Ascending aorta (tissue), 2 donors: ENCODE measurements at places on chromosomes 3 and 15. TPM values are rescaled to one million over a fixed set of nuclear protein-coding genes. Genes with fewer than 3 reads are reported as not detected.
A peak's percentile ranks its signal among the peaks of the same experiment; 100 is the strongest.

GRIP2 gene
- 0.21 TPM for total RNA-seq

RTP1 gene
- total RNA-seq, result not detected

COL7A1 gene
- total RNA-seq, result 22.2 TPM

ROBO1 gene
- total RNA-seq, result 13.4 TPM

VGLL3 gene
- 138 TPM for total RNA-seq

CRABP1 gene
- not detected for total RNA-seq

RARB gene
- 52.7 TPM for total RNA-seq

SEC61A1 gene
- 193 TPM for total RNA-seq

UBE2E1 gene
- total RNA-seq, result 74.6 TPM

EXD1 gene
- not detected for total RNA-seq

TNNC1 gene
- total RNA-seq, result 68.6 TPM

UCN2 gene
- not detected for total RNA-seq

SAMD7 gene
- not detected for total RNA-seq

ERICH6 gene
- total RNA-seq, result not detected

SLC51A gene
- not detected for total RNA-seq

GRCh38 chr3:143885780-143886427, 37.6 kb upstream of the SLC9A9 start:
- no peak overlapping the region for H3K4me3 ChIP-seq
- H3K36me3 ChIP-seq, result no peaks in the 10 kb centered on the region
- H3K4me1 ChIP-seq, result no peaks in the 10 kb centered on the region
- H3K27ac ChIP-seq, result no peak overlapping the region

DNA sequence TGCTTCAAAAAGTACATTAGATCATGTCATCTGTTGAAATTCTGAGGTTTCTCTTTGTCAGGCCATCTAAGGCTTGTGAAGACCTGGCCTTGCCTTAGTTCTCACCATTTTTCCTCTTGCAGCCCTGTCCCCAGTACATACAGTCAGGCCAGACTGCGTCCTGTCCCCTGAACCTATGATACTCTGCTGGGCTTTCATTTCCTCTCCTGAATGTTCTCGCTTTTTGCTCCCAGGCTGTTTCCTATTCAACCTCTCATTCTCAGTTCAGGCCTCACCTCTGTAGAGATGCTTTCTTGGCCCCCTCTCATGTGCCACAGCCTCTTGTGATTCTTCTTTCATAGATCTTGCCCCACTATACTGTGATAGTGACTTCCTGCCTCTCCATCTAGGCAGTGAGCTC, 648.8 kb upstream of the KCNMB2 start:
- no peak overlapping the region for H3K4me3 ChIP-seq
- peak overlapping the region; percentile 70 for H3K27ac ChIP-seq
- H3K27me3 ChIP-seq, result no peaks in the 10 kb centered on the region
- H3K36me3 ChIP-seq, result no peaks in the 10 kb centered on the region
- DNase-seq, result no peak
- H3K4me1 ChIP-seq, result no peaks in the 10 kb centered on the region

GRCh38 chr3:156216216-156216615, 95.8 kb downstream of the KCNAB1 start:
- DNase-seq, result no peak
- no peaks in the 10 kb centered on the region for H3K4me1 ChIP-seq
- no peak overlapping the region for H3K4me3 ChIP-seq
- H3K27ac ChIP-seq, result no peak overlapping the region

DNA sequence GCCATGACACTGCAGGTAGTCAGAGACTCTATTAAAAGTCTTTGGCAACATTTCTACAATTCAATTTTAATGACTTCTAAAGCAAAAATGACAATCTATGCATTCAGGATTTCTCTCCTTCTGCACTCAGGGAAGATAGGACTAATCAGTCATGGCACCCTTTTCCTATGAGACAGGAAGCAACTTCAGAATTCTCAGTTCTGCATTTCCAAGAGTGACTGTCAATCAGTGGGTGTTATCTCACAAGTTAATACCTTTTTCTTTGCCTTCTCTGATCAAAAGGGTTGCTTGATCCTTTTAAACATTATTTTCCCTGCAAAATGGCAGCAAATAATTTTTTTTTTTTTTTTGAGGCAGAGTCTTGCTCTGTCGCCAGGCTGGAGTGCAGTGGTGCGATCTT, 7.8 kb upstream of the ICE2 start:
- H3K4me3 ChIP-seq, result no peak overlapping the region
- H3K4me1 ChIP-seq, result no peaks in the 10 kb centered on the region
- no peak overlapping the region for H3K27ac ChIP-seq
- H3K36me3 ChIP-seq, result no peaks in the 10 kb centered on the region

GRCh38 chr3:45597581-45597980, 3.0 kb downstream of the LIMD1 start:
- no peaks in the 10 kb centered on the region for H3K27me3 ChIP-seq
- peak overlapping the region; percentile 96 for H3K27ac ChIP-seq
- no peak overlapping the region for H3K4me3 ChIP-seq
- no peaks in the 10 kb centered on the region for H3K36me3 ChIP-seq

GRCh38 chr15:66095871-66096687, 157.5 kb downstream of the MEGF11 start:
- no peak overlapping the region for H3K27ac ChIP-seq
- no peaks in the 10 kb centered on the region for H3K4me1 ChIP-seq
- no peaks in the 10 kb centered on the region for H3K36me3 ChIP-seq
- DNase-seq, result no peak
- no peak overlapping the region for H3K4me3 ChIP-seq
- no peaks in the 10 kb centered on the region for H3K27me3 ChIP-seq

GRCh38 chr3:81289676-81290075, 471.8 kb downstream of the GBE1 start:
- no peak overlapping the region for H3K4me3 ChIP-seq
- no peaks in the 10 kb centered on the region for H3K27me3 ChIP-seq
- no peak for DNase-seq

- H3K27me3 ChIP-seq, result no peaks in the 10 kb centered on the region
- peaks cover 4% of the 10 kb centered on the region for H3K4me1 ChIP-seq
- no peak overlapping the region for H3K4me3 ChIP-seq
- no peak overlapping the region for H3K27ac ChIP-seq
- no peaks in the 10 kb centered on the region for H3K36me3 ChIP-seq
- no peak for DNase-seq
Measured at GRCh38 chr15:81299156-81299555, 24.8 kb downstream of the STARD5 start.

GRCh38 chr3:134087060-134087974, 57.6 kb upstream of the SLCO2A1 start:
- H3K4me3 ChIP-seq, result no peak overlapping the region
- no peaks in the 10 kb centered on the region for H3K27me3 ChIP-seq
- H3K27ac ChIP-seq, result no peak overlapping the region
- H3K36me3 ChIP-seq, result no peaks in the 10 kb centered on the region

GRCh38 chr3:101828691-101829436, 20.4 kb upstream of the NFKBIZ start:
- no peaks in the 10 kb centered on the region for H3K36me3 ChIP-seq
- peak overlapping the region; percentile 78 for H3K27ac ChIP-seq
- H3K27me3 ChIP-seq, result no peaks in the 10 kb centered on the region

DNA sequence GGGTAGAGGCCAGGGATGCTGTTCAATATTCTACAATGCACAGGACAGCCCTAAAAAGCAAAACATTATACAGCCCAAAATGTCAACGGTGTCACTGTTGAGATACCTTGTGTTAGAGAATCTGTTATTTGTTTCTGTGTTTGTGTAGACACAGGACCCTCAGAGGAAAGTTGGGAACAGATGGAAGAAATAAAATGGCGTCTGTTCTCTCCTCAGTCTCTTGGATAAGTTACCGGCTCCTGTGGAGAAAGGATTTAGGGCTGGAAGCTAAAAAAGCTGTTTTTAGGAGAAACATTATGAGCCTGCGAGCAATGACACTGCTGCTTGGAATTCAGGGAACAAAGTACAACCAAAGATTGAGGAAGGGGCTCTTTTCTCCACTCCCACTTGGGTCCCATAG, 688.6 kb upstream of the ZNF385D start:
- H3K4me3 ChIP-seq, result no peak overlapping the region
- DNase-seq, result no peak
- H3K36me3 ChIP-seq, result no peaks in the 10 kb centered on the region

DNA sequence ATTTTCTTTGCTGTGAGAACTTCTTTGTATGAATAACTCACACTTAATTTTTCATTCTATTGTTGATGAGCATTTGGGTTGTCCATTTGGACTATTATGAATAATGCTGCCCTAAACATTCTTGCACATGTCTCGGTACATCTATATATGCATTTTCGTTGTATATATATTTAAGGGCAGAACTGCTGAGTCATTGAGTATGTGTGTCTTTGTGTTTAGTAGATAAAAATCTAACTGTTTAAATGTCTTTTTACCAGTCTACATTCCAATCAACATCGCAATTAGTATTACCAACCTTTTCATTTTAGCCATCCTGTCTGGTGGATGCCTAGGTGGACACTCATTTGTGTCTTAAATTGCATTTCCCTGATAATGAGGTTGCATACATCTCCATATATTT, 144.4 kb downstream of the UACA start:
- no peaks in the 10 kb centered on the region for H3K27me3 ChIP-seq
- H3K4me3 ChIP-seq, result no peak overlapping the region
- no peaks in the 10 kb centered on the region for H3K4me1 ChIP-seq
- DNase-seq, result no peak
- no peaks in the 10 kb centered on the region for H3K36me3 ChIP-seq

DNA sequence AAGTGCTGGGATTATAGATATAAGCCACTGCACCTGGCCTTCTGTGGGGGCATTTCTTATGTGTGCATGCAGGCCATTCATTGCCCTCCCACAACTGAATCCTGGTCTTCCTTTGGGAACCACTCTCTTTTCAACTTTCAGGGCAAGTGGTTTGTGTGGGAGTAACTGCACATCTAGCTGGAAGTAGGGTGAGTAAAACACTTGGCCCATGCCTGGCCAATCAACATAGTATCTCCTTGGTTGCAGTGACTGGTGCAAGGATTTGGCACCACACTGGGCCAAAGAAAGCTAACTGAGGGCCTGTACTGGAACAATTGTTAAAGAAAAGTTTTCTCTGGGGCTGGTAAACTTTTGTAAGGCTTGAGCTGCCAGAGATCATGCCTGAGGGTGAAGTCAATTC, 189.2 kb upstream of the FEZF2 start:
- peak overlapping the region; percentile 74 for H3K27ac ChIP-seq
- H3K4me1 ChIP-seq, result no peaks in the 10 kb centered on the region
- no peaks in the 10 kb centered on the region for H3K36me3 ChIP-seq
- H3K4me3 ChIP-seq, result no peak overlapping the region

DNA sequence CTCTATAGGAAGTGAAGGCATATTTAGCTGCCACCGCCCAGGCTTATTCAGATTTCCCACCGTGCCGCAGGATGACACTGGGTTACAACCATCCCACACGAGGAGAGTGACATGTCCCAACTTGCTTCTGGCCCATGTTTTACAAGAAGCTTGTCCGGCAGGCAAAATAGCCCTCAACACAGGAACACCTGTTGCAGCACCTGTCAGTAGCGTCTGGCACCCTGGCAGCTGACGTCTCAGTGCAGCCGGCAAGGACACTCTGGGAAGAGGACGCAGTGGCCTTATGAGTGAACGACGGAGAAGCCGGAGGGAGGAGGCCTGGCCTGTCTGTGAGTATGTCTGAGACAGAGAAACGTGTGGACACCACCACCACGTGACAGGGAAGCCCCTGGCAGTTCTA, 32.1 kb downstream of the FAM174B start:
- H3K36me3 ChIP-seq, result no peaks in the 10 kb centered on the region
- no peak overlapping the region for H3K4me3 ChIP-seq
- H3K27ac ChIP-seq, result no peak overlapping the region
- DNase-seq, result no peak
- H3K27me3 ChIP-seq, result no peaks in the 10 kb centered on the region

- no peak overlapping the region for H3K27ac ChIP-seq
- no peak for DNase-seq
- H3K4me3 ChIP-seq, result no peak overlapping the region
- H3K36me3 ChIP-seq, result no peaks in the 10 kb centered on the region
Measured at GRCh38 chr3:165545059-165545458, 292.2 kb downstream of the BCHE start.

GRCh38 chr15:88215066-88215648, 41.4 kb downstream of the NTRK3 start:
- no peaks in the 10 kb centered on the region for H3K27me3 ChIP-seq
- H3K27ac ChIP-seq, result no peak overlapping the region
- no peak for DNase-seq
- H3K36me3 ChIP-seq, result no peaks in the 10 kb centered on the region

GRCh38 chr15:58114812-58115211, 23.4 kb upstream of the AQP9 start:
- no peaks in the 10 kb centered on the region for H3K27me3 ChIP-seq
- DNase-seq, result no peak
- no peaks in the 10 kb centered on the region for H3K36me3 ChIP-seq
- H3K4me3 ChIP-seq, result no peak overlapping the region
- H3K27ac ChIP-seq, result no peak overlapping the region

GRCh38 chr3:132198516-132198915, 118.7 kb upstream of the ACP3 start:
- no peaks in the 10 kb centered on the region for H3K4me1 ChIP-seq
- no peaks in the 10 kb centered on the region for H3K27me3 ChIP-seq
- no peak for DNase-seq
- H3K4me3 ChIP-seq, result no peak overlapping the region
- no peak overlapping the region for H3K27ac ChIP-seq

- H3K27me3 ChIP-seq, result no peaks in the 10 kb centered on the region
- no peak for DNase-seq
- no peak overlapping the region for H3K4me3 ChIP-seq
- peaks cover 4% of the 10 kb centered on the region for H3K4me1 ChIP-seq
- H3K27ac ChIP-seq, result no peak overlapping the region
Measured at GRCh38 chr3:127033786-127034185, 50.9 kb downstream of the PLXNA1 start.

- no peaks in the 10 kb centered on the region for H3K36me3 ChIP-seq
- H3K4me1 ChIP-seq, result no peaks in the 10 kb centered on the region
- H3K27ac ChIP-seq, result no peak overlapping the region
Measured at GRCh38 chr15:52247461-52247860, 48.1 kb downstream of the MYO5C start.

- no peak for DNase-seq
- H3K27ac ChIP-seq, result no peak overlapping the region
- H3K4me1 ChIP-seq, result peaks cover 26% of the 10 kb centered on the region
- no peak overlapping the region for H3K4me3 ChIP-seq
- no peaks in the 10 kb centered on the region for H3K36me3 ChIP-seq
- H3K27me3 ChIP-seq, result no peaks in the 10 kb centered on the region
Measured at GRCh38 chr3:40768536-40768935, 243.8 kb downstream of the ZNF621 start.

GRCh38 chr3:182726258-182727142, 66.8 kb upstream of the ATP11B start:
- no peaks in the 10 kb centered on the region for H3K4me1 ChIP-seq
- DNase-seq, result no peak
- H3K36me3 ChIP-seq, result no peaks in the 10 kb centered on the region
- H3K27ac ChIP-seq, result no peak overlapping the region
- no peaks in the 10 kb centered on the region for H3K27me3 ChIP-seq

GRCh38 chr3:179860275-179861107, 176.2 kb downstream of the PEX5L start:
- H3K27me3 ChIP-seq, result no peaks in the 10 kb centered on the region
- no peaks in the 10 kb centered on the region for H3K36me3 ChIP-seq
- H3K4me3 ChIP-seq, result no peak overlapping the region
- H3K27ac ChIP-seq, result no peak overlapping the region

GRCh38 chr3:171245796-171246765, 214.1 kb downstream of the TNIK start:
- H3K27ac ChIP-seq, result no peak overlapping the region
- no peaks in the 10 kb centered on the region for H3K4me1 ChIP-seq
- H3K27me3 ChIP-seq, result no peaks in the 10 kb centered on the region
- H3K36me3 ChIP-seq, result no peaks in the 10 kb centered on the region
- H3K4me3 ChIP-seq, result no peak overlapping the region
- DNase-seq, result no peak
